T-helper 2 cell (primary cell): ENCODE measurements at places on chromosomes 3 and 15.

GRCh38 chr3:46393554-46394434 is 13.1 kb downstream of the CCR5AS start:
- DNase-seq: no peak

DNA sequence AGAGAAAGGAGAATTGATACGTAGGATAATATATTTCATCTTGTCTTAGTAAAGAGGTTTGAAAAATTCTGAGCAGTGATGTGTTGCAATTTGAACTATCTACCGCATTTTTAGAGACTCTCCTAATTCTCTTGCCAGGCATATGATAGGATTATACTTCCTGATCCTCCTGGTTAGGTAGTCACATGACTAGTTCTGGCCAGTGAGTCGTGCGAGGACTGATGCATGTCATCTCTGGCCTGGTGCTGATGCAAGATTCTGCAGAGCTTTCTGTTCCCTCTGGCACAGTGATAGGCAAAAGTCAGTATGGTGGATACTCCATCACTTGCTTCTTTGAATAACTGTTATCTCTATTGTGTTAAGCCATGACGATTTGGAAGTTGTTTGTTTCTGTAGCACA is 277.6 kb upstream of the NAALADL2 start:
- no peak for DNase-seq

- DNase-seq: no peak
Observed at GRCh38 chr3:18634461-18634860, 209.3 kb upstream of the SATB1 start.

- no peak for DNase-seq
Observed at GRCh38 chr3:190224863-190225692, 97.2 kb downstream of the CLDN1 start.

- DNase-seq: no peak
Observed at GRCh38 chr3:148131990-148132638, 565.6 kb upstream of the AGTR1 start.

- DNase-seq: no peak
Observed at GRCh38 chr3:44067431-44067830, 174.3 kb upstream of the TOPAZ1 start.

DNA sequence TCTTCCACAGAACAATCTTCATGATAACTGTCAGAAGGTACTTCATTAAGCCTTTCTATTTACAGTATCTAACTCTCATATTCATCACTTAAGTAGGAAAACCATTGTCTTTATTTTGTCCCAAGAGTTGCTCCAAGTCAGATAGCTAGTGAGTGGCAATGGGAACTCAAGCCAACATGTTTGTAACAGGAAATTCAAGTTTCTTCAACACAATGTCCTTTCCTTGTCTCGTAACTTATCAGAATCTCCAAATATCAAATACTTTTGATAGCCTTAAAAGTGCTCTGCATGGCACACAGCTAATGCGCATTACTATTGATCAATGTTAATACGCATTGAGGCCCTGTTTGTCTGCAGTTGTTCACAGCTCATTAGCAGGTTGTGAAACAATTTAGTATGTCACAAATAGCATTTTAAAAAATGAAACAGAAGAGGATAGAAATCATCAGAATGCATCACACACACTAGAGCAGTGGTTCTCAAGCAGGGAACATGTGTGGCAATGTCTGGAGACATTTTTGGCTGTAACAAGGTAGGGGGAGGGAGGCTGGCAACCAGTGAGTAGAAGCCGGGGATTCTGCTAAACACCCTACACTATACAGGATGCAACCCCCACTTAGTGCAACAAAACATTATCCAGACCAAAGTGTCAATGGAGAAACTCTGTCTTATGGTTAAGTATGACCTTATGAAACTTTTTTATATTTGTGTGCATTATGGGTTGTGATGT is 27.5 kb downstream of the BTLA start:
- no peak for DNase-seq

DNA sequence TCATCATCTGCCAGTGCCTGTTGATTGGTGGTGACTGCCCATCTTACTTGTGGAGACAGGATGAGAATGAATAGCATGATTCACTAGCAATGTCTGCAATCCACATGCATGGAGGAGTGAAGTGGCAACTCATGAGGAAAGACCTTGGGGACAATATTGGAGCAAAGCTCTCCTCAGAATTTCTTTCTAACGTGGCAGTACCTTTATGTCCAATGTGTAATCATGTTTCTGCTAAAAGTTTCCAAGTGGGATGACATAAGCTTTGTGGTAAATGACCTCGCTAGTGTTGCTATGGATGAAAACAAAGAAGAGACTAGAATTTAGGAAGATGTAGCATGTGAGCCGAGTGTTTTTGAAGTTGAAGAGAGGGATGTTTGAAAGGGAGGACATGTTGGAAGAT is 117.8 kb downstream of the CPNE4 start:
- DNase-seq: no peak

- no peak for DNase-seq
Observed at GRCh38 chr3:52693071-52693470, 7.2 kb downstream of the GNL3 start.

DNA sequence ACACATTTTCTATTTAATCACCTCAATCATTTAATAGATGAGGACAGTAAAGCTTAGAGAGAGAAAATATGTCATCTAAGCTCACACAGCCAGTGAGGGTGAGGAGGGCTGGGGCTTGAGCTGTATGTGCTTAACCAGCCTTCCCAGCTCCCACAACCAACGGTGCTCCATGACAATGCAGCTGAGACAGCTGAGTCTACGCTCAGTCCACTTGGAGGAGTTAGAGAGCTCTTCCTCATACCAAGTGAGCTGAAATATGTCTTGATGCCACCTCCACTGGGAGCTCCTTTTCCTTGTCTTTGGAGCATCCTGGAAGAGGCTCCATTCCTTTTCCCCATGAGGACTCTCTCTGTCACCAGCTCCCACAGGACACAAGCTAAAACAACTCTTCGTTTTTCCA is 9.3 kb downstream of the HOMER2 start:
- DNase-seq: no peak

- no peak for DNase-seq
Observed at GRCh38 chr3:65811892-65812291, 226.8 kb downstream of the MAGI1 start.

GRCh38 chr3:106309274-106309673 is 440.5 kb upstream of the CBLB start:
- no peak for DNase-seq

GRCh38 chr3:63413523-63413922 is 135.4 kb downstream of the SYNPR start:
- DNase-seq: no peak

GRCh38 chr15:48935236-48935635 is 28.5 kb downstream of the SHC4 start:
- no peak for DNase-seq

- DNase-seq: no peak
Observed at GRCh38 chr15:64144565-64145281, 6.8 kb upstream of the SNX22 start.

DNA sequence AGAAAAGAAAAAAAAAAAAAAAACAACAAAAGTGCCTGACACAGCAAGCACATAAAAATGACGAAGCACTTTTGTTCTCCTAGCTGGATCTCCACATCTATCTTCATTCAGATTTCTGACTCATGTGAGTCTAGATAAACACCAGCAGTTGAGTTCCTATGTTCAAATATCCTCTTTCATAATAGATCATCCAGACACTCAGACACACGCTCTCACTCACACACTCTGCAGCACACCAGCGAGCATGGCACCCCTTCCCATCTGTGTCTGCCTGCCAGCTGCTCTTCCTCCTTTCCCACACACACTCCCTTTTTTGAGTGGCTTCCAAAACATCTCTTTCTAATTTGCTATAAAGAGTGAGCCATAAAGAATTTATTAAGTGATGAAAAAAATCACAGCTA is 19.8 kb upstream of the CELF6 start:
- no peak for DNase-seq

- no peak for DNase-seq
Observed at GRCh38 chr3:192156382-192156781, 571.0 kb downstream of the FGF12 start.

DNA sequence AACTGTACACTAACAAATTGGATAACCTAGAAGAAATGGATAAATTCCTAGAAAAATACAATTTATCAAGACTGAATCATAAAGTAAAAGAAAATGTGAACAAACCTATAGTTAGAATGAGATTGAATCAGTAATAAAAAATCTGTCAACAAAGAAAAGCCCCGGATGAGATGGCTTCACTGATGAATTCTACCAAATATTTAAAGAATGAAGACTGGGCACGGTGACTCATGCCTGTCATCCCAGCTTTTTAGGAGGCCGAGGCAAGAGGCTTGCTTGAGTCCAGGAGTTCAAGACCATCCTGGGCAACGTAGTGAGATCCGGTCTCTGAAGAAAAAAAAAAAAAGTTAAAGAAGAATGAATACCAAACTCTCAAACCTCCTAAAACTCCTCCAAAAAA is 17.7 kb upstream of the AP4E1 start:
- DNase-seq: no peak

- DNase-seq: no peak
Observed at GRCh38 chr15:84752700-84753099, 4.3 kb downstream of the ZNF592 start.

- DNase-seq: no peak
Observed at GRCh38 chr15:70050970-70051369, 46.7 kb downstream of the TLE3 start.
